ENCODE measurements at places on chromosomes 1 and 21.

GRCh38 chr1:22529901-22530621 is 33.2 kb upstream of the EPHA8 start:
- peak; percentile 42 for DNase-seq

GRCh38 chr1:39116860-39117728 is 87.4 kb upstream of the MACF1 start:
- DNase-seq = no peak

DNA sequence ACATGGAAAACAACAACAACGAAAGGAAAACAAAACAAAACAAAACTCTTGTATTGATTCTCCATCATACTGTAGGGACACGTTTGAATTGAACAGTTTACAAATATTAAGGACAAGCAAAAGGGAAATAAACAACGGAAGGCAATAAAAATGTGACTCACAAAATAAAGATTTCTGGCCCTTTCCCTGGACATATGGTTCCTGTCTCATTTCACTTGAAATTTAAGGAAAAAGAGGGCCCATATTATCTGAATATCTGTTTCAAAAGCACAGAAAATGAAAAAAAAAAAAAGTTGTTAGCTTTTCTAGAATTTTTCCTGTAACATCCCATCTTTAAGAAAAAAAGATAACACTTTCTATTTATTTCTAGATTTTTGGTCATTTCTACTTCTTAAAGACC is 3.6 kb upstream of the PKN2 start:
- no peak for DNase-seq

GRCh38 chr1:174258148-174258550 is 98.8 kb downstream of the RABGAP1L start:
- DNase-seq = peak; percentile 61

- DNase-seq = no peak
Measured at GRCh38 chr1:152024223-152024622, 12.6 kb downstream of the S100A11 start.

- no peak for DNase-seq
Measured at GRCh38 chr21:43805275-43805800, 16.0 kb downstream of the RRP1 start.

- DNase-seq = no peak
Measured at GRCh38 chr1:202143011-202143767, 1.3 kb downstream of the ARL8A start.

- DNase-seq = no peak
Measured at GRCh38 chr1:52595061-52595460, 7.1 kb upstream of the GPX7 start.

DNA sequence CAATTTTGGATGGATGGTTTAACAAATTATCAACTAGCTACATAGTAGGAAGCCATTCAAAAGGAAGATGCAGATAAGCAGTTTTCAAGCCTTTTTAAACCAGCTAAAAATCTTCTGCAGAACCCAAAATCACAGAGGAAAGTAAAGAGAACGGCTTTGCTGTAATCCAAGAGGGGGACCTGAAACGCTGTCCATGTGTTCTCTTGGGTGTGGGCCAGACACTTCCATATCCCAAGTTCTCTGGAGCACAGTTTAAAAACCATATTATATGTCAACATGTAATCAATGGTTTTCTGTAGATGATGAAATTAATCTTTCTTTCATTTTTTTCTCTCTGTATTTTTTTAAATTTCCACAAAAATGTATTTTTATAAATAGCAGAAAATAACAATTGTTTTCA is 90.5 kb downstream of the SELENOF start:
- DNase-seq = no peak

DNA sequence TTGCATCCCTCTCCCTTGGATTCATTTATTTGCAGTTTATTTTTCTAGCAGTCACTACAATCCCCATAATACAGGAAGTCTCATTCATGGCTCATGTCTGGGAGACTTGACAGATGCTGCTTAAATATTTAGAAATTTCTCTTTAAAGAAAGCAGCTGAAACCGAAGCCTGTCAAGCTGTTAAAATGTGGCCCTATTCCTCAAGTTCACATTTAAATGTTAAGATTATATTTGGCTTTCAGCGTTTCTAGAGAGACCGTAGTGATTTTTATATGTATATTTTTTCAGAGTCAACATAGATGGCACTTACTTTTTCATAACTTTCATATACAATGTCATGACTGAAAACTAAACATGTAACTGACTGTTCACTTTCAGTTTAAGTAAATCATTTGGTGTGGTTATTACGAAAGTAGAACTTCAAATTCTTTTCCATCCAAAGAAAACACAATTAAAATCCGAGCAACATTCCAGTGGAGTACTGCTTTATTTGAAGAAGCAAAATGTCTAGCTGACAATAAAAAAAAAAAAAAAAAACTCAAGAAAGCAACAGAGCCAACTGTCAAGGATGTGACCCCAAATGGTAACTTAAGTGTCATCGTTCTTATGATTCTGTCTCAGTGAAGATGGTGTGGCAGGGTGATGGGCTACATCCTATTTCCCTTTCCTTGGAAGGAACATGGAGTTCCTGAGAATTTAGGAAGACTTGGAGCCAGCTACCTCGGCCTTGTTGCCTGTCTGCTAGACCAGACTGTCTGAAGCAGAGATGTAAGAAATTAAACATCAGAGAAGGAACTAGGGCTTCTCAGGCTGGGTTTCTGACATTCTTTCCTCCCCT is 37.8 kb downstream of the MIS18A start:
- DNase-seq = no peak

GRCh38 chr1:56569661-56570060 is 9.7 kb downstream of the PLPP3 start:
- no peak for DNase-seq

- no peak for DNase-seq
Measured at GRCh38 chr1:24253571-24253970, 65.6 kb upstream of the GRHL3 start.

- no peak for DNase-seq
Measured at GRCh38 chr1:2637442-2638145, 4.8 kb upstream of the MMEL1 start.

DNA sequence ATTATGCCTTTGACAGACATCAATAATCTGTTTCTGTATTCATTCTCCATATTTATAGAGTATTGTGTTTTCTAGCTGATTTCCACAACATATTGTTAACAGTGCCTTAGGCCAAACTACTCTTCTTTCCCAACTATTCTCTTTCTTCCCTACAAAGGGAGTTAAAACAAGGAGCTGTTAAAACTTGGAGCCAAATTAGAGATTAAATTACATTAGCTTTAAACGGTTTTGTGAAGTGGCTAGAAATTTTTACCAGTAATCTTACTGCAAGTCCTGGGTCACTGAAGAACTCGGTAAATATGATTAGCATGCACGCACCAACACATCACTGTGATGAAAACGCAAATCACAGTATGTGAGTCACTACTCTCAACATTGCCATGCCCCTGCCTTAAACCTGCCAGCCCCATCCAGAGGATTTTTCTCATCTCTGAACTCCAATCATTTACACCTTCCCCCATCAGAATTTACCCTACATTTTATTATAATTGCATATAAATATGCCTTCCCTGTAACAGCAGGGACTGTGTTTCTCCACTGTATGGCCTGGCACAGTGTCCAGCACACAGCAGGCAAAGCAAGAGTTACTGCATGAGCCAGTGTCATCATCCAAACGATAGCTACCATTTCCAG is 1.5 kb upstream of the PRDX6 start:
- no peak for DNase-seq

GRCh38 chr21:35643176-35643575 is 417.1 kb downstream of the SETD4 start:
- DNase-seq = no peak

DNA sequence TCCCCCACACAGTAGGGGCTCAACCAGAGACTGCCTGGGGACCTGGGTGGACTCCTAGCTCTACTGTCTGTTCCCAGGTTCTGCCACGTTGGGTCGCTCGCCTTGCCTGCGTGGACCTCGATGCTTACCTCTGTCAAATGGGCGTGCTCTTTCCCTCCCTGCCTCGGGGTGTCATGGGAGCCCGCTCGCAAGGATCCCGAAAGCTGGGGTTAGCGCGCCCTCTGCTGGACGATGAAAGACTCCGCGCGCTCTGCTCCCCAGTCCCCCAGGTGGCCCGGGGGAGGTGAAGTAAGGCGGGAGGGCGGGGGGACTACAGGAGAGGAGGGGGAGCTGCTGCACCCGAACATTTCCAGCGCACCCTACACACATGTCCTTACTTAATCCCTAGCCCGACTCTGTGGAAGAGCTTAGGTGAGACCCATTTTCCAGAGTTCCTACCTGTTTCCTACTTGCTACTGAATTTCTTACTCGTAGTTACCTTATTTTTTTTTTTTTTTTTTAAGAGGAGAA is 2.3 kb upstream of the BSND start:
- DNase-seq = peak; percentile 75

- no peak for DNase-seq
Measured at GRCh38 chr1:14970115-14970798, 183.3 kb upstream of the TMEM51 start.

GRCh38 chr1:117572546-117572945 is 33.3 kb upstream of the TENT5C start:
- DNase-seq = no peak

DNA sequence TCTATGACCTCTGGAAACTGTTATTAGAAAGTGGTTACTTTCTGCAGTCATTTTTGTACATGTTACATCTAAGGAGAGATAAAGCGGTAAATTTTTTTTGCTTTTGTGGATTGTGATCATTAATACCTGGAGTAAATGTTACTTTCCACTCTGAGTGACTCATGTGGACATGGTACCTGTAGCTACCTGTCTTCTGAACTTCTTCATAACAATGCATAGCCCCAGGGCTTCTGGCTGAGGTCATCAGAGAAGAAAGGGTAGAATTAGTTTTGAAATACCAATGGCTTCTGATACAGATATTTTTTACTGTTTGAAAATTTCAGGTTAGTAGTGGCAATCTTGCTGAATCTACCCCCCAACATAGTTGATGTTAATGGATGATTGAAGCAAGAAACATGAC is 489.3 kb downstream of the RWDD3 start:
- no peak for DNase-seq

GRCh38 chr1:22444856-22445255 is 6.8 kb upstream of the ZBTB40 start:
- no peak for DNase-seq

DNA sequence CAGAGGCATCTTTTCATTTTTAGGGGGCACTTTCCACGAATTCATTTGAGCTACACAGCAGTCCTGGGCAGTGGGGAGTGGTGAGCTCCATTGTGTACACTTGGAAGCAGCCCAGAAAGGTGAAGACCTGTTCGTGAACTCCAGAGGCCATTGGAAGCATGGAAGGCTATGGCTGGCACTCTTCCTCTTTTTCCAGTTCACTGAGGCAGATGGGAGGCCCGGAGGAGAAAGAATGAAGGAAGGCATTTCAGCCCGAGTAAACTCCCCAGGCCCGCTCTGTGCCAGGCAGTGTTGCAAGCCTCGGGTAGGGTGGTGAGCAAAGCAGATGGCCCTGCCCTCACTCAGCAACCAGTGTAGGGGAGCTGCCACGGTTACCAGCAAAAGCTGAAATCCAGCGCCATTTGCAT is 673 bp upstream of the DHCR24 start:
- peak; percentile 63 for DNase-seq

- DNase-seq = no peak
Measured at GRCh38 chr21:38879912-38880576, 74.3 kb downstream of the ETS2 start.

DNA sequence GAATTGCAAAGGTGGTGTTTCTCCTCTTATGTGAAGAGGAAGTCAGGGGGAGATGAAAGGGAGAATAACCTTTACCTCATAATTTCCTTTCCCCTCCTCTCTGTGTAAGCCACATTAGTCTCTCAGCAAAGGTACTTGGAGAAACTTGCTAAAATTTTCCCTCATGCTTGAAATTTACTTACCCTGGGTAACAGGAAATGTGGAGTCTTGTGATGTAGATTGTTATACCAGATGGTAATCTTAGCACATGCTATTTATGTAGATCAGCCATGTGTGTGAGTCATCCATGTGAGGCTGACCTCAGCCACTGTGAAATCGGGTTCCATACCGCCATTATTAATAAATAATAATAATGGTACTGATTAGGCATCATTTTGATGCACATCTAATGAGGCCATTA is 128.4 kb downstream of the TGFB2 start:
- DNase-seq = no peak

DNA sequence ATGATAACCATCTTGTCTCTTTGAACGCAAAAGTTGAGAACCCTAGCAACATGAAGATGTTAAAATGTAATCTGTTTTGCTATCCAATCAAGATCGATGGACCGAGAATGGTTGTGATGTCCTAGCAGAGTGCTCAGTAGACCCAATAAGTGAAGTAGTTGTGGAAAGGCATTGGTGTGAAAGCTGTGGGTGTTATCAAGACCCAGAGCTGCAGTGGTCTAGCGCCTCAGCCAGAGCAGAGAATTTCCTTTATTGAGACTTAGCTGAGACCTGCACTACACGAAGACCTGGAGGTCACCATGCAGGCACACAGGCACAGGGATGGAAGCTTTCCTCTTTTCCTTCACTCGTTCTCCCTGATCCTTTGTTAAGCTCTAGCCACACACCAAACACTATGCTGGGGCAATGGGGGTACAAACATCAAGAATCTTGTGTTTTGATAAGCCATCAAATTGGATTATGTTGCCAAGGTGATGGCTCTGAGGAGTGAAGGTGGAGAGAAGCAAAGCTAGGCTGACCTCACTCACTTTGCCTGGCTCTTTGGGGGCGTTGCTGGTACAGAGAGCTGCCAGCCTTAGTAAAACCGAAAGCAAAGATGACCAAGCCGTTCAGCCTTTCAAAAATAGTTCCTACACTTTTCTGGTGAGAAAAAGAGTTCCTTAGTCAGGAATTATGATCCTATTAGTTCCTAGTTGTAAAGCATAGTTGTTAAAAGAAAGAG is 24.1 kb downstream of the METTL13 start:
- DNase-seq = no peak

DNA sequence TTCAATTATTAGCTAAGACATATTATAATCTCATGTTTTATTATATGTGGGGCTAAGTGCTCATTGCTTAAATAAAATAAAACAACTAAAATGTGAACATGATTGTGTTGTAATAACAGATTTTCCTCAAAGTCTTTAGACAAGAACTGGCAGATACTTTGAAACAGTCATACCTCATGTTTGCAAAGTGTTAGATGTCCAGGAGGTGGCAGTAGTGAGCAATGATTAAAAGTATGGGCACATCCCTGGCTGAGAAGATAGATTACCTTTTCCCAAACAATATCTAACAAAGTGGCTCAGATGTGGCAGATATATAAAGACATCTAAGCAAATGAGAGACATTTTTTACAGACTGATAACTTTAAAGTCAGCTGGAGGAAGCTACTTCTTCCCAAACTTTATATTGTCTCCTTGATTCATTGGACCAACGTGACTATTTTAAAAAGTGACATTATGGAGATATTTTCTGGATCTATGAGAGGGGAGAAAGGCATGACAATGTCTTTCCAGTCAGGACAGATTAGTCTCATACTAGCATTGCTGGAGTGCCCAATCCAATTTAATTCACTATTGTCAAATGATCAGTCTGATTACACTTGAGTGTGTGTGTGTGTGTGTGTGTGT is 269.8 kb downstream of the S1PR1 start:
- DNase-seq = peak; percentile 81

All from NCI-H446 (cell line).